ENCODE measurements at places on chromosomes 7 and 10.

- no peak for DNase-seq
Measured at GRCh38 chr7:32506266-32507054, 11.2 kb downstream of the AVL9 start.

- no peak for DNase-seq
Measured at GRCh38 chr10:75008952-75009351, 102.5 kb upstream of the SAMD8 start.

- DNase-seq: no peak
Measured at GRCh38 chr10:31930023-31930751, 1.6 kb upstream of the ARHGAP12 start.

DNA sequence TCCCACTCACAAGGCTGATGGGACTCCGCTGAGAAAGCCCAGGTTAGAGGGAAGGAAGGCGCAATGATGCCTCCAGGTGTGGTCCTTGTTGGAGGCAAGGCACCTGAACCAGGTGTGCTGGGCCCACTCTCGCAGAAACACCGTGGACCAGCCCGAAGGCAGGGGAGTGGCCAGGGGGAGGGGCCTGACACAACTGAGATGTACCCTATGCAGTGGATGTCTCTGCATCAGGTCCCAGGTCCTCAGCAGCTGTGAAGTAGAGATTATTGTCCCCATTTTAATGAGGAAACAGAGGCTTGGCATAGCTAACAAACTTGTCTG is 32.0 kb downstream of the GBX1 start:
- no peak for DNase-seq

GRCh38 chr10:127982601-127983000 is 75.7 kb downstream of the PTPRE start:
- no peak for DNase-seq

DNA sequence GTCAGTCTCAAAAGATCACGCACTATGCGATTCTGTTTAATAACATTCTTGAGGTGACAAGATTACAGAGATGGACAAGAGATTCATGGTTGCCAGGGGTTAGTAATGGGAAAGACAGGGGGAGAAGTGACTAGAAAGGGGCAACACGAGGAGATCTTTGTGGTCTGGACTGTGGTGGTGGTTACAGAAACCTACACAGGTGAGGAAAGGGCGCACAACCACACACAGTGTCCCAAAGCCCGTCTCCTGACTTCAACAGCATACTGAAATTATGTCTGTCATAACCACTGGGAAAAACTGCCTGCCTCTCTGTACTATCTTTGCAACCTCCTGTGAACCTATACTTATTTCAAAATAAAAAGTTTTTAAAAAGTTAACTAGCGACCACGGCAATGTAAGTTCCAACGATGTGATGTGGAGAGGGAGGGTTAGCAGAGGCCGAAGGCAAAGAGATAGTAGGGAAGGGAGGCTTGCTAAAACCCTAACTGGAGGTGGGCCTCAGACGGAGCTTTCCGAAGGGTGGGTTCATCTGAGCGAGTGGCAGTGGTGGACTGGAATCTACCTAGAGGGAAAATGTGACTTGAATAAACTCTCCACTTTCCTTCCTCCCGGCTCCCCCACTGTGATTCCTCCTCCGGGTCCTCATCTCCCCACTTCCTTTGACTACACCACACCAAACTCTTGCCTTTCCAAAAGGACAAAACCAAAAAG is 43.7 kb downstream of the GNA12 start:
- no peak for DNase-seq

GRCh38 chr10:114990586-114990985 is 52.6 kb downstream of the TRUB1 start:
- DNase-seq: no peak

DNA sequence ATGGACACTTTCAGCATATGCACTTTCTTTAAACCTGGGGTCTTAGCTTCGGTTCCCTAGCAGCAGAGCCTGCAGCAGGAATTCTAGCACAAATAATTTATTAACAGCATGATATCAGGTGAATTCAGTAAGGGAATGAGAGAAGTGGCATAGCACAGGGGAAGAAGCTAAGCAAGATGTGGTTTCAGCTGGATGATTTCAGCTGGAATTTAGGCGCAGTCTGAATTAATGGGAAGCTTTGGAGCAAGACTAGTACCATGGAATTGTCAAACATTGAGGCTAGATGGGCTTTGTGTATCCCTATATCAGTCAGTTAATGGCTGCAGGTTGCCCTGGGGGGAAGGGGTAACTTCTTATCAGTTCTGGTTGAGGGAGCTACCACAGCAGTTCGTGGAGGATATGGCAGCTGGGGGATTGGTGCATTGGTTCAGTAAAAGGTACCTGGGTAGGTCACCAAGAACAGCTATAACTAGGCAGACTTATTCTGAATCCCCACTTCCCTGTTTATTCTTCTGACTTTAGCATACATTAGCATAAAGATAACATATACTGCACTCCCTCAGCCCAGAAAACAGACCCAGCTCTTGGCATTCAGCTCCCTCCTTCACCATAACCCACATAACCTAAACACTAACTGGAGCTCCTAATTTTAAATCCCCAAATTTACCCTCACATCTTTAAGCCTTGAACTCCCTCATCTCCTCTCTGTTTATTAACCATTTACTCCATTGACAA is 46.8 kb upstream of the NAMPT start:
- no peak for DNase-seq

DNA sequence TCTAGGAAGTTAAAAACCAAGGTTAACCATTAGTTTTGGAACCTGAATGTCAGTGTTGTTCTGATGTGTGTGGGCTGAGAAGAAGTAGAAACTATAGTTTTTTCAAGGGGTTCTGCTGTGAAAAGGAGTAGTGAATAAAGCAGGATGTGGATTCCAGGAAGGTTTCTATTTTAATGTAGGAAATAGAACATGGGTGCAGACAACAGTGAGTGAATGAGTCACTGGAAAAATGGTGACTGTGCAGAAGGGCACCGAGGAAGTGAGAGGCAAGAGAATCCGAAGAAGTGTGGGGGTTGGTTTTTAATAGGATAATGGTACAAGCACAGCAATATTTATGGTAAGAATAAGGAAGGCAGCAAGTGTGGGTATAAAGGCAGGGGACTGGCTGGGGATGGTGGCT is 120.4 kb downstream of the ARHGAP21 start:
- DNase-seq: no peak

- no peak for DNase-seq
Measured at GRCh38 chr7:45173596-45174327, 16.2 kb downstream of the RAMP3 start.

DNA sequence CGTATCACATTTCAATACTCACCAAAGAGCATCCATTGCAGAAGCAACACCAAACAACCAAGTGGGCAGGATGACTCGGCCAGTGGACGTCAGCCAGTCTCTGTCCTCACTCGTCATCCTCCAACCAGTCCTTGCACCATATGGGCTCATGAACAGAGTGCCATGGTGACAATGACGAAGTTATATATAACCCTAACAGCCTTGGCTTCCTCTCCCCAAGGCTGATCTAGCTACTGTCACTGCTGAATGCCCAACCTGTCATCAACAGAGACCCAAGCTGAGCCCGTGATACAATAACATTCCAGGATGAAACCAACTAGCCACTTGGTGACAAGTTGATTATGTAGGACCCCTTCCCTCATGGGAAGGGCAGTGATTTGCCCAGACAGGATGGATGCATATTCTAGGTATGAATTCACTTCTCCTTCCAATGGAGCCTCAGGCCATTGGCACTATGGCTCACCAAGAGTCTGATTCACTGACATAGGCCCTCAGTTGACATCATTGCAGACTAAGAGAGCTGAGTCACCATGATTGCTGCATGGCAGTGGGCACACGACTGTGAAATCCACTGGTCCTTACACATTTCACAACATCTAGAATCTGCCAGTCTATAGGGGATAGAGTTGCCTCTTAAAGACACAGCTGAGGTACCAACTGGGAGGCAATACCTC is 26.3 kb upstream of the PPIF start:
- no peak for DNase-seq

- DNase-seq: no peak
Measured at GRCh38 chr10:42697926-42698325, 59.6 kb upstream of the ZNF33B start.

DNA sequence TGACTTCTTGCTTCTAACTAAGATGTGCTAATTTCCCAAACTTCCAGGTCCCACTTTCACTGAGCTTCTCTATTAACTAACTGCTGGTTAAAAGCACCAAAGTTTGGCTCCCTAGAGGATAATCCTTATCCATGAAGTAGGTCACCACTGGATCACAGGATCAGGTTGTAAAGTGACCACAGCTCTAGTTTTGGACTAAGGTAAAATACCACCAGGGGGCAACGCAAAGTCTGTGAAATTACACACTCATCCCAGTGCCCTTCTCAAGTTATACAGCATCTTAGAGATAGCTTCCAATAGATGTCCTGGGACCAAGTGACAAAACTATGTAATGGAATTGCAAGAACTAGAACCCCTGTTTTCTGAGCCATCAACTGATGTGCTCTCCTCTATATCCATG is 116.4 kb upstream of the ASAH2 start:
- no peak for DNase-seq

DNA sequence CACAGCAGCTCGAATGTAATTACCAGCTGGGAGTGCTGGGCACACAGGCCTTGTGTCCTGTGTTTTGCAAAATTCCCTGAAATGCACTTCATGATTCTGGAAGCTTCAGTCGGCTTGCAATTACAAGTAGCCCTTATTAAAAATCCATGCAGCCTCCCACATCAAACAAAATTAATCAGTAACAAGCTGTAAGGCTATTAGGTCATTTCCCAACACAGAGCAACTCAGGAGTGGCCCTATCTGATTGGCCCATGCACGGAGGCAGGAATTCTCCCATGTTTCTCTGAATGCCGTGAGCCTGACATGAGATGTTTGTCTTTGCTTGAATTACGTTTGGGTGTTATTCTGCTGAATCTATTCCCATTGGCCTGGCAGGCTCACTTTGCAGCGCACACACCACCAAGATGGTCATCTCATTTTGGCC is 36.9 kb downstream of the FOXL3 start:
- DNase-seq: no peak

DNA sequence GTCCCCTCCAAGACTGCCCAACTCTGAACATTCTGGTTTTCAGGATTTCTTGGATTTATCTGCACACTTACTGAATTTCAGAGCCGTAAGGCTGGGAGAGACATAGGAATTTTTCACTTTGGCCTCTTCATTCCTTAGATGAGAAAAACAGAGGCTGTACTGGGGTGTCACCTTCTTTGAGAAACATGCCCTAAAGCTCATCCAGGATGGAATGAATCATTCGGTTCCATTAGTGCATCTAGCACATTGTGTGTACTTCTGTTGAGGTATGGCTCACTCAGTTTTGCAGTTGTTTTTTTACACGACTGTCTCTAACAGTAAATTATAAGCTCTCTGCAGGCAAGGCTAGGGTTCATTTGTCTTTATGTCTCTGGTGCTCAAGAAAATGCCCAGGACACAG is 383.4 kb downstream of the GATA3 start:
- DNase-seq: no peak

DNA sequence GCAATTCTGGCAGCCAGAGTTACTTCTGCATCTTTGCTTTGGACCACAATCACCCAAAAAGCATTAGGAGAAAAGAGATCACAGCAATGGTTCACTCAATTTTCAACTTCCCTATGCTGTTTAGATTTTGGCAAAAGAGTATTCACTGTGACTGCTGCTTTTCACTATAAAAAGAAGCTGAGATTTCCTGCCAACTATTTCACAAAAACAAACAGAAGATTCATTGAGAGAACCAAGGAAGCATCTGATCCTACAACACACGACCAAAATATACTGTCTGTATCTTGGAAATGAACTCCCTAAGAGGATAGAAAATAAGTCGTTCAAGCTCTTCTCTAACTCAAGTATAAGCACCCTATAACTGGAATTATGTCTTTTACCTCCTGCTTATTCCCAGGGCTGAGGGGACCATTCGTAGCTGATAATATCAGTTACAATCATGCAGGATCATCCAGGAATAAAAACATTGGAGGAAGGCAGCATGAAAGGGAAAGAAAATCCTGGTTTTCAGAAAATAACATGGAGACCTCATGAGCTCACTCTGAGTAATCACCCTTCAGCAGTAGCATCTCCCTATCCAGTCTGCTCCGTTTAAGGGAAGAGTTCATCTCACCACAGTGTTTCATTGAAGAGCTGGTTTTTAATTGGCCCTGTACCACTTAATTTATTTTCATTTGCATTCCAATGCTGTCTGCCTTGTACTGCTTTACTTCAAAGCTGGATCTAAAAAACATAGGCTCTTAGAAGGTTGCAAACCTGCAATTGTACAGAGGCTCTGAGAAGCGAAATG is 256.2 kb downstream of the PAXIP1 start:
- DNase-seq: no peak

DNA sequence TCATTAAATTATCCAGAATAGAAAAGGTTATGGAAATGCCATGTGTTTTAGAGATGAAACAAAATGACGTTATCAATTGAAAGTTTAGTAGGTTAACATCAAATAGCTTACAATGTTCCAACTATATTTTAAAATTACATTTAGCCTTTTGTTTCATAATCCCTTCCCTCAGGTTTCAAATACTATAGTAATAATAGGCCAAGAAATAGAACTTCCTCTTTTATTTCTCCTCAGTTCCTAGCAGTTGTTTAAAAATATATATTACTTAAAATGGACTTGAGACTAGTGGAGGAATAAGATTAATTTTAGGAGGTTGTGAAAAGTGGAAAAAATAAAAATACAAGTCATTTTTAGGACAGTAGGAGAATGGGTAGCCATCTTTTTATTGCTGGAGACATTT is 16.4 kb upstream of the PDSS1 start:
- DNase-seq: no peak

GRCh38 chr7:113283861-113284260 is 165.5 kb upstream of the SMIM30 start:
- DNase-seq: no peak

DNA sequence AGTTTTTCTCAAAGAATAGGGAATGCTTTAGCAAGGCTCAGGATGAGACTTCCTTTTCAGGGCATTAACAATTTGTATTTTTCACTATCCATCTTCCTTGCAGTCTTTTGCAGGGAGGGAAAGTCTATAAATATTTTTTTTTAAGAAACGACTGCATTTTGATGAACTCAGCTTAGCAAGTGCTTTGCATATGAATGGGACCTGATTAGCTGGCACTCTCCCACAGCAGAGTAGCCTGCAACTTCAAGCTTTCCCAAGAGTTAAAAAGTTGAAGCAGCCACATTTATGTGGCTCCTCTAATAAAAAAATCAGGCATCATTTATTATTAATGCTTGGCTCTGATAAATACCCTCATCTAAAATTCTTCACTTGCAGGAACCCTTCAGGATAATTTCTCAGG is 134.0 kb downstream of the GRID1 start:
- no peak for DNase-seq

DNA sequence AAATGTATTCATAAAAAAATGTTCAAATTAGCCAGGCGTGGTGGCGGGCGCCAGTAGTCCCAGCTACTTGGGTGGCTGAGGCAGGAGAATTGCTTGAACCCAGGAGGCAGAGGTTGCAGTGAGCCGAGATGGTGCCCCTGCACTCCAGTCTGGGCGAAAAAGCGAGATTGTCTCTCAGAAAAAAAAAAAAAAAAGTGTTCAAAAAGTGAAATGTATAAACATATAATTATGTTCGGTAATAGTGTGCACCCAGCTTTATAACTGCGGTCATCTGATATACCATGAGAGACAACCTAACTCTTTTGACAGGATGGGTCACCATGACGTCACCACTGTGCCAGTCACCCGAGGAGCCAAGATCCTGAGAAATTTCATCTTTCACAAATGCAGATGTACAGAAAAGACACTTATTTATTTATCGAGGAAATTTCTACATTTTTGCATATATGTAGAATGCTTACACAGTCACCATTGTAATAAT is 594 bp upstream of the RP9 start:
- no peak for DNase-seq

- no peak for DNase-seq
Measured at GRCh38 chr7:80806663-80807062, 112.2 kb downstream of the SEMA3C start.

GRCh38 chr7:35450456-35451214 is 196.7 kb upstream of the TBX20 start:
- no peak for DNase-seq
